ENCODE measurements at places on chromosomes 13 and 19.

GRCh38 chr13:106183410-106184065, 351.9 kb downstream of the EFNB2 start:
- no peak for DNase-seq

DNA sequence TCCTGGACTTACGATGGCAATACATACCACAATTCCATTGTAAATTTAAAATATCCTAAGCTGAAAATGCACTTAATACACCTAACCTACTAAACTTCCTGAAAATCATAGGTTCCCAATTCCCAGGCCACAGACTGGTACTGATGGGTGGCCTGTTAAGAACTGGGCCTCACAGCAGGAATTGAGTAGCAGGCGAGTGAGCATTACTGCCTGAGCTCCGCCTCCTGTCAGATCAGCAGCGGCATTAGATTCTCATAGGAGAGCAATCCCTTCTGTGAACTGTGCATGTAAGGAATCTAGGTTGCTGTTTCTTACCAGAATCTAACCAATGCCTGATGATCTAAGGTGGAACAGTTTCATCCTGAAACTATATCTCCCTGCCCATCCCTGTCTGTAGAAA, 1670.2 kb upstream of the PCDH20 start:
- DNase-seq = no peak

DNA sequence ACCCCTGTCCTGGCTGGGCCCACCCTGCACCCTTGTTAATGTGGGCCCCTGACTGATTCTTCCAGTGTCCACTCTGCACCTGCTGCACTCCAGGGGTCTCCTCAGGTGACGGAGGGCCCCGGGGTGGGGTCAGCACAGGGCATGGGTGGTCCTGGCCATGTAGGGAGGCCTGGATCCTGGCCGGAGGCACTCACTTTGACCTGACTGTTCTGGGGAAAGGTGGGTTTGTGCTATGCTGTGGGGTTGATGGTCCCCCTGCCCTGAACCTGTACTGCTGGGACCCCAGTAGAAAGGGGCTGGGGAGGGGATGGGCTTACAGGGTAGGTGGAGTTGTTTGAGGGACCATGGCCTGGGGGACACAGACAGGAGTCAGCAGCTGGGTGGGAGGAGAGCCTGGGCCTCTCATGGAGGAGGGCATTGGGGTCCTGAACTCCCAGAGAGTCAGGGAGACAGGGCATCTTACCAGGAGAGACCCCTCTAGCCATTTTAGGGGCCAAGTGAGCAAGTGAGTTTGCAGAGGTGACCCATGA, 25.8 kb upstream of the CEACAM1 start:
- DNase-seq = no peak

- DNase-seq = no peak
Observed at GRCh38 chr13:97283888-97284287, 61.8 kb downstream of the MBNL2 start.

DNA sequence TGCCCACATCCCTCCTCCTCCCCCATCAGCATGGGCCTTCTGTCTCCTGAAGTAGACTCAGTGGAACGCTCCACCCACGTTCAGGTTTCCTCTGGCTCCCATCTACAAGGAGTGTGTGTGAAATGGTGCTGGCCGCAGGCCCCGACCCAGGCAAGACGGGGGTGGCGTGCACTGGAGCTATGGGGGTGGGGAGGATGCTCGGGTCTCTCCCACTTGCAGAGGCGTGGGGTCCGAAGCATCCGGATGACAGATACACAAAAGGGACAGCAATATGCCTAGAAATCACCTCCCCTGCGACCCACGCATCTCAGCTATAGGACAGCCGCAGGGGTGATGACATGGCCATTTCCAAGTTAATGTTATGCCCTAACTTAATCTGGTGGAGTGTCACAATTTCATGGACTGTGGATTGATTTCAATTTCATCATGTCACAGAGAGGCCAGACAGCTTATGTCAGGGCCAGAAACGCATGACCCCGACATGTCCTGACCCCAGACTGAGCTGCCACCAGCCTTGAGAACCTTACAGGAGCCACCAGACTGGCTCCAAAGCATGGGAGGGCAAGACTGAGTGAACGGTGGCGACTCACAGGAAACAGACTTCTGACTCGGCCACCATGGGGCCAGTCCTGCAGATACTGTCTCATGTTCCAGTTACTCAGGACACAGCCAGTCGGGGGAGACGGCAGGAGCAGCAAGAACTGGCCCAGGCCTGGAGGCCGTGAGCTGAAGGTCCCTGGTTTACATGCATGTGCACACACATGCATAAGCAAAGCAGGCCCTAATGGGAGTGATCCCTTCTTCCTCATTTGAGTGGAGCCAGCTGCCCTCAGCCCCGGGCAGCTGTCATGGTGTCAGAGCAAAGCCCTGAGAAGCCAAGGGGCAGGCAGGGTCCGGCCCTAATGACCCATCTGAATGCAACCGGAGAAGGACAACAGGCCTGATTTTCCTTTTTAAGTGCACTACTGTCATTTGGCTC, 82.2 kb downstream of the SLC7A1 start:
- no peak for DNase-seq

GRCh38 chr19:51333836-51334460, 8.0 kb downstream of the VSIG10L start:
- DNase-seq = peak; percentile 79

DNA sequence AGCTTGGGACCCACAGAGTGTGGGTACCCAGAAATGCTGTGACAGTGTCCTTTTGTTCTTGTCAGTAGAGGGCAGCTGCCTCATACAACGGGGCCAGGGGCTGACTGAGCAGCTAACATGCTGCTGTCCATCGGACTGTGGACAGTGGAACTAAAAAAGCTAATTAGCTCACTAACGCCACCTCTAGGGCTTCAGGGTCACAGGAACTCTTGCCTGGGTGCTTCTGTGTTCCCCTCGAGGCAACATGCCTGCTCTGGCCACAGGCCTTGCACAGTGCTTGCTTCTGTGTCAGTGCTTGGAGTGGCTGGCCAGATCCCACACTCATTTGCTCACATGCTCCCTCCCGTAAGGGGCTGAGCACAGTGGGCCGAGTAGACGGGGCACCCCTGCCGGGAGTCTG, 377.0 kb downstream of the OLFM4 start:
- DNase-seq = no peak

GRCh38 chr13:28385362-28385761, 109.6 kb downstream of the FLT1 start:
- DNase-seq = no peak

Measured in RPMI8226 (cell line).